K562 (cell line): ENCODE measurements at places on chromosomes 11 and 22. TPM values are rescaled to one million over a fixed set of nuclear protein-coding genes. Genes with fewer than 3 reads are reported as not detected.

The DSCAML1 gene
- not detected in 2 replicates for total RNA-seq

The OR2AG2 gene
- total RNA-seq: 0.42 and 0.55 TPM in 2 replicates

The ELFN2 gene
- total RNA-seq: not detected in 2 replicates

DNA sequence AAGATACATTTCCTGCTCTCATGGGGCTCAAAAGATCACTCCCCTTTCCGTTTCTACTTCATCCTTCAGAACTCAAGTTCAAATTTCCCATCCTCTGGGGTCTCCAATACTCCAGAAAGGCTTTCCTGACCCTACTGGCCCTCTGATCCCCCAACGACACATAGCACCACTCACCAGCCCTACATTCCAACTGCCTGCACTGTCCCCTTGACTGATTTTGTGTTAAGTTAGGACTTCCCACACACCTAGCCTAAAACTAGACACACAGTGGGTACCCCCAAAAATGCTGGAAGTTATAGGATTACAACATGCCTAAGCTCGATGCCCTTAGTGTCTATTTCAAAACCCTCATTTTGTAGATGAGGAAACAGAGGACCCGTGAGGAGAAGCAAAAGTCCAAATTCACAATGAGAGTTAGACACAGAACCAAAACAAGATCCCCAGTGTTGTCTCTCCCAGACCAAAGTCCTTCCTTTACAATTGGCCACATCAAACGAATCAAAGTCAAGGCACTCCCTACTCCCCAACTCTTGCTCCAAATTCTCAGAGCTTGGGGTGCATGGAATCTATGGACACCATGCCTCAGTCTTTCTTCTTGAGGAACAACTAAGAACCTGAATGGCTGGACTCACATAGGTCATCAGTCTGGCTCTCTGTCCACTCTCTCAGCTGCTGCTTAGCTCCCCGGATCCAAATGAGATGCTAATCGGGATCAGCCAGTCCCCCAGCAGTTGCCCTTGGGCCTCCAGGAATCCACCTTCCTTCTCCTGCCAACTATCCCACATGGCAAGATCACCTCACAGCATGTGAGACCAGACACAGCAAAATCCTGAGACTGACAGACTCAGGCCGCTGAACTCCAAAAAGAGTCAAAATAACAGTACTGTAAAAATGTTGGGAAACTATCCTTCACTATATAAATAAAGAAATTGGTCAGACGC, 1.7 kb downstream of the CLPB start:
- no peak for DNase-seq

DNA sequence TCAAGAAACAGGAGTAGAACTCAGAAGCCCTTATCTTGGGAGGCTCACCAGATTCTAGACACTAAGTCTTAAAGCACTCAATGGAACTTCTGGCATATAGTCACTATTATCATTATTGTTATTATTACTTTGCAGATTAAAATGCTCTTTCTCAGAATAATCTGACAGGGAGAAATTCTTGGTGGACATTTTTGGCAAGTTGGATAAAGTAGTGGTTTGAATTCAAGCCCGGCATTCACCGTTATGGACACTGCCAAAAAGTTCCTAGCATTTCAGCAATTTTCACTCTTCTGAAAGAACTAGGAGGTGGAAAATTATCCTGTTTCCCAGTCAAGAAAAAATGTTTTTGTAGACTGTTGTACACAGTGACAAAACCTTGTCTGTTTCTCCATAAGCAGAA, 179.6 kb upstream of the ISX start:
- no peak for DNase-seq

DNA sequence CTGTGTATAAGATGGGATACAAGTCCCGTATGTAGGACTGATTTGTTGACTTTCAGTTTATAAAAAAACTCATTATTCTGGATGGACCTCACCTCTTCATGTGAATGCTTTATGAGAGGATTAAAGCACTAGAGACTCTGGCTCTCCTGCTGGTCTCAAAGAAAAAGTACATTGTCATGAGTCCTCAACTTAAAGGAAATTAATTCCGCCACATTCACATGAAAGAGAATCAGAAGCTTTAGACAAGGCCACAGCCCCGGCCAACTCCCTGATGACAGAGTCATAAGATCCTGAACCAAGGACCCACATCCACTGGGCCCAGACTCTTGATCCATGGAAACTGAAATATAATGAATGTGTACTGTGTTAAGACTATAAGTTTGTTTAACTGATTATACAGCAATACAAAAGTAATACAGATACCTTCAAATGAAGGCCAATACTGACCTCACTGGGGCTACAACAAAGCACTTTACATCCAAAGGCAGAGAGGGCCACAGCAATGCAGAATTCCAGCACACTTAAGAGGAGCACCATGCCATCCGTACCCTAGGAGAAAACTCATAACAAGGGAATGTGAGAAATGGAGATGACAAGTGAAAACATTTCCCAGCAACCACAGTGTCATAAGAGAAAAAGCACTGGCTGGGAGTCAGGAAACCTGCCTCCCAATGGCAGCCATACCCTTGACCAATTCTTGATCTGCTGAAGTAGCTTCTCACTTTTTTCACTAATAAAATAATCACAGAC, 25.4 kb upstream of the MS4A6A start:
- DNase-seq: no peak

DNA sequence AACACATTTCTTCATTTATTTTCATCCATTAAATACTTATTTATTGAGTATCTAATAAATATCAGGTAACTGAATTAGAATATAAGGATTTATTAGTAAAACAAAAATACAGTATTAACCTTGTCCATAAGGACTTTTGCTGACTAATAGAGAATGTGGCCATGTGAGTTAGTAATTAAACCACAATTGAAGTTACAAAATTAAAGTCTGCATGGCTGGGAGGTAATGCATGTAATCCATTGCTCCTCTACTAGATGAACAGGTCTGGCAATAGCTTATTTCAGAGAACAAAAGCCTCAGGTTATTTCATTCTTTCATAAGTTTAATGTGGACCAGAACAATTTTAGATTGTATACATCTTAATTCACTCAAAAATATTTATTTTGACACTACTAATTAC, 9.9 kb upstream of the CARD18 start:
- no peak for DNase-seq

DNA sequence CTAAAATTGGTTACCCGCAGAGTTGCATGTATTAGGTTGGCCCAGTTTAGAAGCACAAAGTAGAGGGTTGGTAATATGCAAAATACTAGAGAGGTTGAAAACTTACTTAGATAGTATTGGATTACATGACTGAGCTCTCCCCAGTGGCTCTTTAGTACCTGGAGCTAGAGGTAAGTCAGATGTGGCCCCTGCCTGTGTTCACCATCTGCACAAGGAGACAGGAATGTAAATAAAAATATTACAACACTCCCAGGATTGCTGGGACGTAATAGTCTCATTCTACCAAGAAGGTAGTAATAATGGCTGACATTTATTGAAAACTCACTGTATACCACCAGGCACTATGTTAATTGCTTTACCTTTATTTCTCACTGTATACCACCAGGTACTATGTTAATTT, 129.6 kb downstream of the SLC17A6 start:
- no peak for DNase-seq

DNA sequence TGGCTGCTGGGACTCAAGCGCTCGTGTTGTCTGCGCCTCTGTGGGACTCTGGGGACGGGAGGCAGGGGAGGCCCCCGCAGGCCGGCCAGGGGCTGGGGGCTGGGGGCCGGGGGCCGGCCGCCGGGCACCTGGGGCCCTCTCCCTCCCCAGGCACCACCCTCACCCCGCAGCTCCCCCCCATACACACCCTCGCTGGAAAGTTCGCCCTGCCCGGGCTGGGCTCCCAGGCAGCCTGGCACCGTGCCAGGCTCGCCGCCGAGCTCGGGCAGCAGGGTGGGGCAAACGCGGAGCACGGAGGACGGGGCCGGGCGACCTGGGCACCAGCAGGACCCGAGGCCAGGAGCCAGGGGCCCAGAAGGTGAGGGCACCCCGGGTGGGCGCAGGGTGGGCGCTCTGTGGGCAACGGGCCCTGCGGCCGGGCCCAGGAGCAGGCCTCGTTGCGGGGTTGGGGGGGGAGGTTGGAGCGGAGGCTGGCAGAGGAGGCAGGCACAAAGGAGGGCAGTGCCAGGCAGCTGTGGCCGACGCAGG, 76.7 kb upstream of the WNT7B start:
- DNase-seq: no peak

DNA sequence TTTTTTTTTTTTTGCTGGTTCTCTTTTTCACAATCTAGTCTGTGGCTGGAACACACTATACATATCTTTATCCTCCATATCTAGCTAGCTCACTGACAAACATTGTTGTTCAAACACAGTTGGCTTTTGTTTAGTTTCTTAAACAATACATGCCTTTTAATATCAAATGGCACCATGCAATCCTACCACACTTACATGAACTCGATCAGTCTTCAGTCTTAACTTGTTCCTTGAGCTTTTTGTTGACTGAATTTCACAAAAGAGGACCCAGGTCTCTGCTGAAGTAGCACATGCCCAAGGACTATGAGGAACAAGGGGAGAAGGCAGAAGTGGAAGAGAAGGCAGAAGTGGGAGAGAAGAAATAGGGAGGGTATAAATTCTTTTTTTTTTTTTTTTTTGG, 25.5 kb downstream of the TMEM123 start:
- no peak for DNase-seq

- DNase-seq: peak; percentile 24
These were observed 4.2 kb downstream of the MUC5B start for GRCh38 chr11:1226986-1227550.

- DNase-seq: peak; percentile 71
These were observed at the start of gene MICAL3 for GRCh38 chr22:18024276-18024939. Gene MICAL3, minus strand, starts transcription at chr22:18024561. Its CDS starts 117,749 bp downstream, at chr22:17906812.
